T-cell (primary cell): ENCODE measurements at places on chromosomes 2 and 18. TPM values are rescaled to one million over a fixed set of nuclear protein-coding genes. Genes with fewer than 3 reads are reported as not detected.

The ADI1 gene
- 29.0 TPM for total RNA-seq

DNA sequence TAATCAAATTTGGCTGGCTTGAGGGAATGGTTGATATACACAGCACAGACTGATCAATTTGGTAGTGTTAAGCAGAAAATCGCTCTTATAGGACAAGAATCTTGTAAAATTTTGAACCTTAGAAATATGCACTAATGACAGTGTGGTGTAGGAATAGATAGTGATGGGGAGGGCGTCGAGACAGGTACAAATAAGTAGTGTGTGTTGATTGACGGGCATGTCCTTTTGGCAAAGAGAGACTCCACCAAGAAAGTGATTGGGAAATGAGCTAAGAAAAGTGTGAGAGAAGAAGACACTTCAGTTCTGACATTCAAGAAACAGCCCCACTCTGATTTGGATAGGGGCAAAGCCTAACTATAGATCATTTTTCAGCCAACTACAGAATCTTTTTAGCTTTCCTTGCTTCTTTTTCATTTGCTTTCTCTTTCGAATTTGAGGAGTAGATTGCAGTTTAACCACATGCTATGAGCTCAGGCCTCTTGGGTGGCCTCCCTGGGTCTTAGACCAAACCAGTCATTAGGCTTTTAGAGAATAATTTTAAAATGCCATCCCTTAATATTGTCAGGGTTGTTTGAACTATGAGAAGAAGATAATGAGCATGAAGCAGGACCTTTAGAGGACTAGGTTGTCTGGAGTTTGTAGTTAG lies 127.1 kb downstream of the CERS6 start:
- DNase-seq: no peak

GRCh38 chr2:23574919-23575654 lies 190.1 kb downstream of the KLHL29 start:
- DNase-seq: no peak

The HAT1 gene
- 18.0 TPM for total RNA-seq

The MYL1 gene
- total RNA-seq: not detected

DNA sequence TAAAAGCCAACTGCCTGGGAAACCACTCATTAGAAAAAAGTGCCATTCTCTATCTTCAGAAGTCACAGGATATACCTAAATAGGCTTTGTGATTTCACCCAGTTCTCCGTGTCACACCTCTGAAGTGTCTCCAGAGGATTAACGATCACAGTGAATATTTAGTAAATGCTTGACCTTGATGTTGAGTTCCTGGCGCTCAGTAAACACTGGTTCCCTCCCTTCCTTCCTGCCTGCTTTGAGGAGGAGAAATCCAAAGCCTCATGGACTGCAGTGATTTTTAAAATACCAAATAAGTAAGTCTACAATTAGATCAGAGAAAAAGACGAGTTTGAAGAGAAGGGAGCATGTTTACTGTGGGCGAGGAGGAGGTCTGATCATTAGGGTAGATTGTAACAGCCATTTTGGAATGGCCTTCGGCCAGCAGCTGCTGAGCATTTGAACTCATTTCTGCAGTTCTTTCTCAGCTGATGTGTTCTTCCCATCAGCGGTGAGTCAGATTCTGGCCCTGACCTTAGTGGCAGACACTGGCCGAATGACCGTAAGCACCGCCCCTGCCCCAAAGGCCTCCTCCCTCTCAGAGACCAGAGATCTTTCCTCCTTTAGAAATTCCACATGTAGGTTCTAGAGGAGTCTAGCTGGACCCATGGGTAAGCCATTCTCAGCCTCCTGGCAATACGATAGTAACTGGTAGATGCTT lies 62.1 kb upstream of the SLC16A14 start:
- no peak for DNase-seq

DNA sequence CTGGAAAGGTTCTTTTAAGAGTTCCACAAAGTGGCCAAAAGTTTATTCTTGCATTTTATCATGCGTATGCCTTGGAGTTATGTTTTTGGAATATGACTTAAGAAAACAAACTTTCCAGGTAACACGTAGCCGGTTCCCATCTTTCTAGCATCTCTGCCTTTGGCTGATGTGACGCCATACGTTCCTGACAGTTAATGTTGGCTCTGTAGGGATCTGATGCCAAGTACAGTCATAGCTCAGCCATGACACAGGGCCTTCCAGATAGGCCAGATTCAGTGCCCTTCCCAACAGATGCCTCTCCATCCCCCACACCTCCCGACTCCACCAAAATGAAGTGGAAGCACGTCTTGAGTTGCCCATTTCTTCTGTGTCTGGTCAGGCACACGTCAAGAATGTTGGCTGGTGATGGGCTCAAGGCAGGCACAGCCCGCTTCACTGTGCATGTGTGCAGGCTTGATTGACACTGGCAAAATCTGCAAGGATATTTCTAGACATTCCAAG lies 51.0 kb upstream of the THOC1 start:
- no peak for DNase-seq

- DNase-seq: no peak
Measured at GRCh38 chr2:179255129-179255528, 9.5 kb downstream of the SESTD1 start.

DNA sequence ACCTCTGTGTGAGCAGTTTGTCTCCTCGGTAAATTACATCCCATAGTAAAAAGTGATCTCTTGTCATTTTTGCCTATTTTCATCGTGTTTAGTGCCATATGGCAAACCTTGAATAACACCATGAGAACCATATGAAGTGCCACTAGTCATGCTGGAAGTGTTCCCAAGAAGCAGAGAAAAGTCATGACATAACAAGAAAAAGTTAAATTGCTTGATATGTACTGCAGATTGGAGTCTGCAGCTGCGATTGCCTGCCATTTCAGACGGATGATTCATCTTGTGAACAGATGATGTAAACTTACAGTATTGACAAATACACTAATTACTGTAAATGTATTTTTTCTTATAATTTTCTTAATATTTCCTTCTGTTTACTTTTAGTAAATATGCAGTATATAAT lies 846.7 kb downstream of the BCL11A start:
- DNase-seq: no peak

DNA sequence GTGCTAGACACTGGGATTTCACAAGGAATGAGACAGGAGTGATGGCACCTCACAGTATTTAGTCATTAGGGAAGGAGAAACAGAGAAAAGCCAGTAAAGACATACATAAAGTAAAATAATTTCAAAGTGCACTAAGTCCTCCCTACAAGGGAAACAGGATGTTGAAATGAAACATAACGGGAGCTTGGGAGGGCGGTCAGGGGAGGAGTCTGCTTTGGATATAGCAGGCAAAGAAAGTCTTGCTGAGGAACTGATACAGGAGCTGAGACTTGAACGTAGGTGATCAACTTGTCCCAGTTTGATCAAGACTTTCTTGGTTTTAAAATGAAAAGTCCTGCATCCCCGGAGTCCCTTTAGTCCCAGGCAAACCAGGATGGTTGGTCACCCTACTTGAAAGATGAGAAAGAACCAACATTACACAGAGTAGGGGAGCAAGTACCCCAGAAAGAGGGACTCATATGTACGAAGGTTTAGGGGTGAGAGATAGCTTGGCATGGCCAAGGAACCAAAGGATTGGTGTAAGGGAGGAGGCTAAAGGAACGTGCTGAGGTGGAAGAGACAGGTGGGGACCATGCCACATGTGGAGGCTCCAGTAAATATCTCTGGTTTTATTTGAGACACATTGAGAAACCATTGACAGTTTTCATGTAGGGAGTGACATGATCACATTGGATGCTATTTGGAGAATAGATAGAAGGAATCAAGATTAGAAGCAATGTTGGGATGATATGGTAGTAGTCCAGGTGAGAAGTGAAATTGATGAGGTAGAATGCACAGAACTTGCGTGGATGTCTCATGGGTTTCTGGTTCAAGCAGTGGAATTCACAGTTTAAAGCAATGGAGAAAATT lies 28.4 kb downstream of the FBXO48 start:
- no peak for DNase-seq

The CNRIP1 gene
- 0.59 TPM for total RNA-seq

The WNT10A gene
- total RNA-seq: 4.1 TPM

DNA sequence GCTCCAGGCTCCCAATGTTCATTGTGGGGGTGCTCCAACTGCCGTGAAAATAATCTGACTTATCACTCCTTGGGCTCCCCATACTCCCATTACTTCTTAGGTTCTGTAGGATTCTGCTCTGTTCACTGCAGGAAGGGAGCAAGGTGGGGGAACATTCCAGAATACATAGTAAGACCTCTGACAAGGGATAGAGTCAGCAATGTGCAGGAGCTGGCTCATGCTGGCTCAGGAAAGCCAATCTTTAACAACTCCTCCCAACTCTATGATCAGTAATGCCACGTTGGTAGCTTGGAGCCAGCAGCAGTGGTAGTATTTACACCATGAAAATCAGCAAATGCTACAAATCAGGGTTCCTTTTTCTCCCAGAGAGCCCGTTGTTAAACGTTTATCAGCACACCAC lies 44.4 kb downstream of the FECH start:
- DNase-seq: no peak

GRCh38 chr2:42136782-42137124 lies 32.4 kb upstream of the EML4 start:
- no peak for DNase-seq

The EPB41L3 gene
- total RNA-seq: 3.8 TPM

DNA sequence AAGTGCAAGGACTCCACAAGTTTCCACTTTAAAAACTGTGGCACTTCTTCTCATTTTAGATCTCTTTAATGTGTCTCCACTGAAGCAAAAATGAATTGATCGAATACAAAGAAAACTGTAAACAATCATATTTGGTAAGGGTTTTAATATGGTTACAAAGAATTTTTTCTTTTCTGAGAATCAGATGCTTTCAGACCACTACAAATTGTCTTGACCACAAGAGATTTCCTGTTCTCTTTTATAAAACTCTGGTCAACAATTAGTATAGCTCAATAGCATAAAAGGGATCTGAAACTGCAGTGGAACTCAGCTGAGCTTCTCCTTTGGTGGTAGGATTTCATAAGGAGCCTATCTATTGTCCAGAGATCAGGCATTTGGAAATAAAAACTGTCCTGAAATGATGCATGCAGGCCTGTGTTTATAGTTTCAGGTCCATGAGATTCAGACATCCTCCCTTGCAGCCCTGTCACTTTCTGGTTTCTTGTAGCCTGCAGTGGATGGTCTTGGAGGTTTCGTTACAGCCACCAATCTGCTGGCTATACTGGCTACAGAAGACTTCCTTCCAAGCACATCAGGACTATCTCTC lies 120.0 kb downstream of the DOCK10 start:
- DNase-seq: no peak

The PLEKHH2 gene
- total RNA-seq: 2.2 TPM

The MYO7B gene
- 0.96 TPM for total RNA-seq

DNA sequence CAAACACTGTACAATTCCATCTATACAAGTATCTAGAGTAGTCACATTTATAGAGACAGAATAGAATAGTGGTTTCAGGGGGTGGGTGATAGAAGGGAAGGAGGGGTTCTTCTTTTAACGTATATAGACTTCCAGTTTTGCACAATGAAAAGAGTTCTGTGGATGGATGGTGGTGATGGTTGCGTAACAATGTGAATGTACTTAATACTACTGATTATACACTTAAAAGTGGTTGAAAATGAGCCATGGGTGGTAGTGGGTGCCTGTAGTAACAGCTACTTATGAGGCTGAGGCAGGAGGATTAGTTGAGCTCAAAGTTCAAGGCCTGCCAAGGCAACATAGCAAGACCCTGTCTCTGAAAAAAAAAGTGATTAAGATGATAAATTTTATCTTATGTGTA lies 85.8 kb downstream of the SETBP1 start:
- no peak for DNase-seq
